T-cell (primary cell): ENCODE measurements at places on chromosomes 12 and 14. TPM values are rescaled to one million over a fixed set of nuclear protein-coding genes. Genes with fewer than 3 reads are reported as not detected.

DNA sequence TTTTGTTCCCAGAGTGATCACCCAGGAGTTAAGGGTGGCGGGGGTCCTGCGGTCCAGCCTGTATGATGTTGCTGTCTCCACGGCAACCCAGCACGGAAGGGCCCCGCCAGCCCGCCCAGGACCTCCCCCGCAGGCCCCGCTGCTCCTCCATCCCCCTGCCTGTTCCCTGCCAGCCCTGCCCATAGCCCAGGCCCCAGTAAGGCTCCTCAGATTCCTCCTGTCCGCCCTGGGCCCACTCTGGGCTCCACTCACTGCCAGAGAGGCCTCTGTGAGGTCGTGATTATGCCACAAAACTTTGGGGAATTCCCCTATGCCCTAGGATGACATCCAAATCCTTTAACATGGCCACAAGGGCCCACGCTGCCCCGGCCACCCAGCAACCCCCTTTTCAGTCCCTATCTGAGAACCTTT, 20.8 kb downstream of the HSP90AA1 start:
- no peak for DNase-seq

DNA sequence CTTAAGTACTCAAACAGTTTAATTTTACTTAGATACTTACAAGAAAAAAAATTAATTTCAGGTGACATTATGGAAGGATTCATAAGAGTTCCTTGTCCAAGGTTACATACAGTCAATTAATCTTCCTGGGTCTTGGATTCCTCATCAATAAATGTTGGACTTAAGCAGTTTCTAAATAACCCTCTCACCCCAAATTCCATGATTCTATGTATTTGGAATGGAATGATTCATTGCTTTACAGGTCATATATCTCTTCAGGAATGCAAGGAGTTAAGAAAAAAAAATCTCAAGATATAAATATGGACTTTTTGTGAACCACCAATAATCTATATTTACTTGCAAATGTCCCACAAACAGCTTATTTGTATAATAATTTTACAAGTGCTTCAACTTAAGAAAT, 84.2 kb upstream of the BMP4 start:
- no peak for DNase-seq

- DNase-seq = no peak
Observed at GRCh38 chr14:63443361-63443760, 99.8 kb downstream of the PPP2R5E start.

GRCh38 chr14:79729731-79730130, 481.6 kb downstream of the DIO2 start:
- no peak for DNase-seq

KLRK1 gene
- total RNA-seq = 141 TPM

GUCY2C gene
- total RNA-seq = not detected

- no peak for DNase-seq
Observed at GRCh38 chr12:90428881-90429280, 526.1 kb downstream of the CCER1 start.

DNA sequence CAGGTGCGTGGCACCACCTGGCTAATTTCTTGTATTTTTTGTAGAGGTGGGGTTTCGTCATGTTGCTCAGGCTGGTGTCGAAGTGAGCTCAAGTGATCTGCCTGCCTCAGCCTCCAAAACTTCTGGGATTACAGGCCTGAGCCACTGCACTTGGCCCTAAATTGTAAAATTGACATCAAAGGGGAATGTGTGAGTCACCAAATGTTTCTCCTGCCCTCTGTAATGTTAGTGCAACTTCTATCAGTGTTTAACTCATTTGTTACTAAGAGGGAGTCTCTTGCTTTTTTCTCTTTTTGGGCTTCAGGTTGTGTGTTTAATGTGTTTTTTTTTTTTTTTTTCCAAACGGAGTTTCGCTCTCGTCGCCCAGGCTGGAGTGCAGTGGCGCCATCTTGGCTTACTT, 2.3 kb downstream of the TULP3 start:
- DNase-seq = no peak

DNA sequence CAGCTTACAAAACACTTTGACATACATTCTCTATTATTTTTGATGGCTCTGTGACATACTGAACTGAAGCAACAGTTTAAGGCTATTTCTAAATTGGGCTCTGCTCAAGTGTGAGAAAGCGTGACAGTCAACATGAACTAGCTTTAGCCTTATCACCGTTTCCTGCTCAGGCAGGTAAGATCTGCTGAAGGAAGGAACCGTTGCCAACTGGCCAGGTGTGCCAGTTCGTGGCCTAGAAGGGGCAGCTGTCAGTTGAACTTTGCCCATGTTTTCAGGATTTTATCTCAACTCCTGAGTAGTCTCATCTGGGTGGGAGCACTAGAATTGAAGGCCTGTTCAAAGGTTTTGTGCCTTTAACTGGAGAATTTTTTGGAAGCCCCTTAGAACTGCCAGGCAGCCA, 79.5 kb downstream of the ETV6 start:
- no peak for DNase-seq

HOXC4 gene
- total RNA-seq = 0.61 TPM

GRCh38 chr14:100522616-100523099, 64.6 kb downstream of the BEGAIN start:
- DNase-seq = no peak

DNA sequence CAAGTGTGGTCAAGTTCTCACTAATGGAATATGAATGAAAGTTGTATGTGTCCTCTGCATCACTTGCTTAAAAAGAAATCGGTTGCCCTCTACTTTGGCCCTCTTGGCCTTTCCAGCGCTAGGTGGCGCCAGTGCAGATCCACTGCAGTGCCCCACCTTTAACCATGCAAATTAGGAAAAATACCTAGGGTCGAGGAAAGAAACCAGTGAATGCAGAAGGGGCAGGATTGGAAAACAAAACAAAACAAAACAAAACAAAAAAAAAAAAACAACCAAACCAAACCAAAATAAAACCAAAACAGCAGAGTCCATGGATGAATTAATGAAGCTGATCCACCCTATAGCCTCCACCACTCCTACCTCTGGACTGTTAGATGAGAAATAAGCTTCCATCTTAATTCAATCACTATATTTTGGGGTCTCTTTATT, 12.9 kb upstream of the NEMF start:
- peak; percentile 72 for DNase-seq

DNA sequence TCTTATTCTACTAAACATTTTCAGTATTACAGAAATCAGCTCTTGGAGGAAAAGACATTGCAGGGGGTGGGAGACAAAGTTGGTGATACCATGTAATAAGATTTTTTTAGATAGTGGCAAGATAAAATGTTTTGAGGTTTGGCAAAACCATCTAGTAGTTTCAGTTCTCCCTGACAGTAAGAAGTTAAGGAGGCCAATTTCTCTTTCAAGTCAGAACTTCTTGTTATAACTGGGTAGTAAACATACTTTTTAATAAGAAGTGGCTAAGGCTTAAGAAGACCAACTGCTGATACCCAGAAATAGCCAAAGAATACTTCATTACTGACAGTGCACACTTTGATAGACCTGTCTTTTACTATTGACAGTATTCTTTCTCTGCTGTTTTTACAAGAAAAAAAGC, 452.3 kb downstream of the DIO2 start:
- no peak for DNase-seq

DNA sequence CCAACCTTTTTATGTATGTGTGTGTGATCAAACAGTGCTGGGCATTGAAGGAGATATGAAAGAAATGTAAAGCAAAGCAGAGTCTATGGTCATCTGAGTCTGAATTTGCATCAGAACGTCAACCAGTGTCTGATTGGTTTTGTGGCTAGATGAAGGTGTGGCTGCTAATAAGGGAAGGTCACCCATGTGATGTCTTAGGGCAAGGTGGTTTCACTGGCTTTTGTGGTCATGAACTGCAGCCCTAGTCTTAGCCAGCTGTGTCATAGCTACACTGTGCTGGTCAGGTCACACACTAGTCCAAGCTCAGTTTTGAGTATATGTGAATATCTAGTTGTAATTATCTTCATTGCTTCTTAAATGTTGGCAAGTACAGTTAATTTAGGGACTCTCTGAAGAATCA, 105.8 kb downstream of the TGFB3 start:
- DNase-seq = no peak

GRCh38 chr12:4107911-4108697, 165.5 kb upstream of the CCND2 start:
- no peak for DNase-seq

POTEM gene
- not detected for total RNA-seq

DNA sequence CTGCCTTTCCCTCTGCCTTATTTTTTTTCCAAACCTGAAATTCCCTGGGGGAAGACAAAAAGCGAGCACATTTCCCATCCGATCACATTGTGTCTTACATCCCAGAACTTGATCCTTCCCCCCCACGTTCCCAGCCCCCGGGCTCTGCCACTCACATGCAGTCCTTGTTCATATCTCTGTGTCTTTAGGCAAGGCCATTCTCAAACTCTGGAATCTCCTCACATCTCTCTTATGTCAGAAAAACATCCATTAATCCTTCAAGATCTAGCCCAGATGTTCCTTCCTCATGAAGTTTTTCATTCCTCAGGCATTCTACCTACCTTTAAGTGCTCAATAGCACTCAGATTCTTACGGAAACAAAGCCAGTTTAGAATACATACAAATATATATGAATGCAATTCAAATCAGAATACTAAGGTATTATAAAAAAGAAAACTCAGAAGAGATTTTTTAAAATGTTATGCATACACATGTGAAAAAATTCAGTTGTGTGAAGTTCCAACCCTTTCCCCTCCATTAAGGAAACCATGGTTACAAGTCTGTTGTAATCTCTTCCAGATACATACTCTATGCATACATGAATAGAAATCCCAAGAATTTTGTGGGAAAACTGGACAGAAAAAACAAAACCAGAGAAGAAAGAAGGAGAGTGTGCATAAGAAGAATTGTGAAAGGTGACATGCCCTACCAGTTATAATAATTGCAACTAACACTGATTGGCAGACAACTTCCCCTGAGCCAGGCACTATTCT, 120.3 kb downstream of the SLC38A1 start:
- no peak for DNase-seq

DNA sequence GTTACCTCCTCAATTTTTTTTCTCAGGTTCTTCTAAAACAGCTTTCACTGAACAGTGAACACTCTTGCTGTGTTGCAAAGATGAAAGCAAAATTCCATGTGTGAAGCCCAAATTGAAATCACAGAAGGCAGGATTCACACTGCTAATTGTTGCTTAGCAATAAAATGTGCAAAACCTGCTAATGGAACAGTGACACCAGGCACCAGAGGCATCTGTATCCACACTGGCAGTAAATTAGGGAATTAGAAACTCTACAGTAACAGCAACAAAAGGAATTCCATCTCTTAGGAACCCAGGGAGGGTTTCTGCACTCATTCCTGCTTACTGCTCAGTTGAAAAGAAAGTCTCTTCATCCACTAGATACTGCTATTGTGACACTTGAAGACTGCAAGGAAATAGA, 202.3 kb downstream of the GXYLT1 start:
- no peak for DNase-seq

GRCh38 chr12:23569356-23569755, 380.1 kb downstream of the SOX5 start:
- DNase-seq = no peak

SMCO2 gene
- not detected for total RNA-seq

HSPB8 gene
- 0.18 TPM for total RNA-seq
